ENCODE measurements at places on chromosomes 4 and X.

DNA sequence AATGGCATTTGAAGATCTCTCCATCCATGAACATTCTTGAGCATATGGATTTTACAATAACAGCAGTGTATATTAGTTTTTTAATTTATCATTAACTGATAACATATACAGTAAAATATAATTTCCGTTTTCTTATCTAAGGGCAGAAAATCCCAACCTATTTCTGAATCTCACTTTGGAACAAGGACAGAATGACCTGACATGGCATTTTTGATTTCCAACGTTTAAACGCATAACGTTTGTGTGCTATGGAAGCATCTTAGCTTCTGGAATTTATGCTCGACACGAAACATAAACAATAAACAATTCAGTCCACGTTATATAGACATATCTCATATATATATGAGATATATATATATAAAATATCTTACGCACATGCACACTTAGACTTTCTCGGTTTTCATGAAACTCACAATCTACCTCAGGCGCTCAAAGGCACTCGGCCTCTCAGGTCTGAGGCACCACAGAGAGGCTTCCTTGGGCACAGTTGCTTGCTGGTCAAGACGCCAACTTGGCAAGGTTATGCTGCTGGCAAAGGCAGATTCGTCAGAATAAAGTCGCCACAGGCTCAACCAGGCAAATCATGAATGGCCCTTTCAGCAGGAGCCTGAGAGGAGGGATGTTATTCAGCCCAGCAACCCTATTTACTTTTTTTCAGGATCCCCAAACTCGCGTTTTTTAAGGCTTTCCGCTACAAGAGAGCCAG, 1.0 kb upstream of the UGT8 start:
- no peak for DNase-seq

DNA sequence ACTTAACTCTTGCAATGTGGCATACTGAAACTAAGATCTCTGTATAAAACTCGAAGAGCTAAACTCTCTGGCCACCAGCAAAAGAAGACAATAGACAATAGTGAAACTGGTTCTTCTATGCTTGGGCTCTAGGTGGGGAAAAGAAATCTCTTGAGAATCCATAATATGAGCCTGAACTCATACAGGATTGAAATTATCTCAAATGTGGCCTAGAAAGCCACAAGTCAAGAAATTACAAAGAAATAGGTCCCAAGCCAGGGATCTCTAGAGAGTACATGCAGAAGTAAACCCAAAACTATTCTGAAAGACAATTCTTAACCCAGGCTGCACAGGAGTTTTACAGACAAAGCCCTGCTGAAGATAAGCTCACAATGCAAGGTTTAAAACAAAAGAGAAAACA, 127.4 kb downstream of the ANAPC10 start:
- DNase-seq: no peak

- DNase-seq: no peak
Measured at GRCh38 chr4:8601556-8601955, 9.0 kb downstream of the CPZ start.

DNA sequence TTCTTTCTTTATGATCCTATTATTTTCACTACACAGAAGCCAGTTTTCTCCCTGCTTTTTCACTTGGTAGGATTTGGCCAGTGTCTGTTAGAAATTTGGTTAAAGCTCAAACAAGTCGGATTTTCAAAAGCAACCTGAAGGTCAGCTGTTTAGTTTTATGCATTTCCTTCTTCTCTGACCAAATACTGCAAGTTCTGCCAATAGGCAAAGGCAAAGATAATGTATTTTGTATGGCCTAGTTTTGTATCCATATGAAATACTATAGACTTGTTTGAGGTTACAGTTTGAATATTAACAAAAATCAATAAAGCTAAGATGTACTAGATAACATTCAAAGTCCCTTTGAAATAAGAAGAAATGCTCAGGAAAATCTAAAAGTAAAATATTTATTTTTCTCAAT, 439.4 kb downstream of the TRIML1 start:
- DNase-seq: no peak

DNA sequence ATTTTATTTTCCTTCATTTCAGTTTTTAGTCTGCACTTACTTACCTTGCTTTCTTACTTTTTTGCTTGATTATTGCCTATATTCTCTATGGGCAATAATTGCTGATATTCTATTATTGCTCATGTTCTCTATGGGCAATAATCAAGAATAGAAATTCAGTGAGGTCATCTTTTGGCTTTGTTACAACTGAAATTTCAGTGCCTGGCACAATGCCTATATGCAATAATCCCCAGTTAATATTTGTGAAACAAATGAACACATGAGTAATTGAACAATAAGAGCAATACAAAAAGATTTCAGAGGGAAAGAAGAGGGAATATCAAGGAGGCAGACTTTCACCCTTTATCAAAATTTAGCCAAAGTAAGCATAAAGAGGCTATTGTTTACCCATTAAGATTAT, 48.6 kb upstream of the ARSJ start:
- no peak for DNase-seq

GRCh38 chrX:37802028-37802427, 22.2 kb downstream of the CYBB start:
- DNase-seq: no peak

DNA sequence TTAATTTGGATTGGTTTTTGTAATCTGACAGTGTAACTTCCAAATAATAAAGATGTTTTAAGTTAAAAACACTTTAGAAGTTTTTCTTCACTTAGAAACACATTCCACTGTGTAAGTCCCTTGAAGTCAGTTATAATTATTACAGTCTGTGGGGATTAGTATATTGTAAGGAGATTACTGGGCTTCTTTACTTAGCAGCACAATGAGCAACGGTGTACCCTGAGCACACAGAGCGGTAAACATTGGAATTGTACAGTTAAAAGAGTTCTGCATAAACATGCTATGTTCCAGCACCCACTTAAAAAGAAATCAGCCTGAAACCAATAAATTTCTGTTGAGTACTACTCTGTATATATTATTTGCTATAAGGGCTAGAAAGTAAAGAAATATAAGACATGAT, 44.3 kb downstream of the CCSER1 start:
- DNase-seq: no peak

DNA sequence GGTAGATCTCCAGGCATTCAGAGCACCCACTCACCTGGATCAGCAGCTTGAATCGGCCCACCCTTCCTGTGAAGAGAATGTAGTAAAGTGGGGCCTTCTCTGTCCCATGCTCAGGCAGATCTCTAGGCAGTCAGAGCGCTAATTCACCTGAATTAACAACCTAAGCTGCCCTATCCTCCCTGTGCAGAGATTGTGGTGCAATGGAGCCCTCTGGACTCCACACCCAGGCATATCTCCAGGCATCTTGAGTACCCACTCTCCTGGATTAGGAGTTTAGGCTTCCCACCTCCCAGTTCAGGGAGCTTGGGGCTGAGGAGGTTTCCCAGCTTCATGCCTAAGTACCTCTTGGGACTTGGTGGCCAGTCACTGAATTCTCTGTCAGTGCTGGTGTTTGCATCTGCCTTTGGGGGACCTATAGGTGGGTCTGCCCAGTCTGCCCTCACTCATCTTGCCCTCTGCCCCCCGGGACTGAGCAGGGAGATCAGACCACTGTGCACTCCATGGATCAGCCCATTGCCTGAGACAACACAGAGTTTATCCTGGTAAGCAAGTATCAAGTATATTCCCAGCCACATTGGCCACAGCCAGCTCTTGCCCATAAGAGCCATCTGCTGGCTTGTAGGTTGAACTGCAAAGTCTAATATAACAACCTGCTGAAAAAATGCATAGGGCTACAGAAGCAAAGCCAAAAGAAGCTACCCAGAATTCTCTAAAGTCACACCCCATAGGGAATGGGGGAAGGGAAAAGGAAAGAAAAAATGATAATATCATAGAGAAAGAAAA, 372.9 kb downstream of the KLHL13 start:
- no peak for DNase-seq

GRCh38 chr4:151472711-151473110, 63.7 kb downstream of the FHIP1A start:
- no peak for DNase-seq

- no peak for DNase-seq
Measured at GRCh38 chrX:51837451-51837850, 56.0 kb upstream of the MAGED1 start.

- DNase-seq: no peak
Measured at GRCh38 chr4:57039345-57039744, 60.6 kb downstream of the POLR2B start.

Data from cerebellar nuclear complex (tissue), 1 donor.